ENCODE measurements at places on chromosomes 2 and 18.

- no peak for DNase-seq
Observed at GRCh38 chr2:23286758-23287704, 97.9 kb upstream of the KLHL29 start.

DNA sequence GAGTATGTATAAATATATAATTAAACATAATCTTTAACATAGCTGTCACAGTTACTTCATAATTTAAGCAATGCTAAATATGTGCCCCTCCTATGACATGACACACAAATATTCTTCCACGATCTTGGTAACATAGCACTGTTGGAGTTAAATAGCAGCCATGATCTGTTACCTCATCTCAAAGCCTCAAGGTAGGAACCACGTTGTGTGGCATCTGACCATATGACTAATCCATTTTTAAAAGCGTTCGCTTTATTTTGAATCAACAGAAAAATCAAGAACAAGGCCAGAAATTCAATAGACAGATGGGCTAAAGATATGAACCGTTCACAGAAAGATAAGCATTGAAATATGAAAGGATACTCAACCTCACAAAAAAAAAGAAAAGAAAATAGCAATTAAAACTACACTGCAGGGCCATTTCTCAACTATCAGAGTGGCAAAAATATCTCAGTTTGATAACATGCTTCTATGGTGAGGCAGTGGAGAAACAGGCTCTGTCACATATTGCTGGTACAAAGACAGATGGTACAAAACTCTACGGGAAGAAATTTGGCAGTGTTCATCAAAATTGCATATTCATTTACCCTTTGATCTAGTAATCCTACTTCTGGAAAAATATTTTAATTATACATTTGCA, 105.9 kb downstream of the TMX3 start:
- no peak for DNase-seq

DNA sequence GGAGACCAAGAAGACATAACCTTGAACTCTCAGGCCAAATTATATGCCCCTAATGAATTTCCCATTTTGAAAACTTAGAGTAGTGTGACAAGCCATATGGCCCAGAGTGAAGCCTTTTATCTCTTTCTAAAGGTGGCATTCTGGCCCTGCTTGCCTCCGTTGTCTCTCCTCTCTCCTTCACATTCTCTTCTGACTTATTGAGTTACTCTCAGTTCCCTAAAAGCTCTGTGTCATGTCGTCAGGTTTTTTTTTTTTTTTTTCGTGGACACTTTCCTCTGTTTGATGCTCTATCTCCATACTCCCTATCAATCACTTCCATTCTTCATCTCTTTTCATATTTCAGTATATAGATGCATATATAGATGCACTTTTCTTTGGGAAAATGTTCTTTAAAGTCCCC, 128.1 kb upstream of the RPRM start:
- DNase-seq: no peak

DNA sequence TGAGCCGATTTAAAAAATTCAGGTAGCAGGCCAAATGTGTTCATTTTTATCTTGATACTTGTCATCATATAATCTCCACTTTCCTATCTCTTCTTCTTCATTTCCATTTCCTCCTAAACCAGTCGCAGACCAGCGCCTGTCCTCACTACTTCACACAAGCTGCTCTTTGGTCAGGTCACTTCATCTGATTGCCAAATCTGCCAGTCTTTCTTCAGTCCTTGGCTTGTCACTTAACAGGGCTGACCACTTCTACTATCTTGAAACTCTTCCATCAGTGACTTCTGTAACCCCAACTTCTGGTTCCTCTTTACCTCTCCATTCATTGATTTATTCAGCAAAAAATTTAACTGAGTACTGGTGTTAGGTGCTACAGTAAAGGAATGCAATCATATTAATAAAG, 18.0 kb upstream of the SPRED2 start:
- no peak for DNase-seq

DNA sequence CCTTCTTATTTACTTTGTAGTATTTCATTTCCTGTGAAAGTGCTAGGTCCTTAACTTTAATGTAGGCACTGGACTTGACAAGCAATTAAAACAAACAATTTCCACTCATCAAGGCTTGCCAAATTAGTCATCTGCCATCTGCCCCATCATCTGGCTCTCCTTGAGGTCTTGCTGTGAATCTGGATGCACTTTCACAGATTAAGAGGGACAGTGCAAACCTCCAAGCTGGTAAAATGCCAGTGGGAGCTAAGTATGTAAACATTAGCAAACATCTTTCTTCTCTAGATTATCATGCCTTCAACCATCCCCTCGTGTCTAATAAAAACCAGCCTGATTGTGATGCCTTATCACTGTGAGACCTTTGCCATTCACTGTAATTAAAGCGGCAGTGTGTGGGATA, 402.9 kb downstream of the ERBB4 start:
- no peak for DNase-seq

DNA sequence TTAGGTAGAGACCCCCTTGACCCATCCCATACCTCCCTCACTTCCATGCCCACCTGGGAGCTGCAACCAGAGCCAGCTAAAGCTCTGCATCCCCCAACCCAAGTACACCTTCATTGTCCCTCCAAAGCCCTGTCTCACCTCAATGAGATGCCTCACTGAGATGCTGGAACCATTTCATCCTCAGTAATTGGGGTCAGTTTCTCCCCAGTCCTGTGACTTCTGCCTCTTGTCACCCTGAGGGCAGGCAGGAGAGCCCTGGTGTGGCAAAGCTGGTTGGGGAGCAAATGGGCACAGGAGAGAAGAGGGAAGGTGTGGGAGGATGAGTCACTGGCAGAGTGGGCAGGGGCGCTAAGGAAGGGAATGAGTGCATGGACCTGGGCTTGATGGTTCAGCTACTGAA, 27.9 kb upstream of the NT5DC4 start:
- peak; percentile 56 for DNase-seq

DNA sequence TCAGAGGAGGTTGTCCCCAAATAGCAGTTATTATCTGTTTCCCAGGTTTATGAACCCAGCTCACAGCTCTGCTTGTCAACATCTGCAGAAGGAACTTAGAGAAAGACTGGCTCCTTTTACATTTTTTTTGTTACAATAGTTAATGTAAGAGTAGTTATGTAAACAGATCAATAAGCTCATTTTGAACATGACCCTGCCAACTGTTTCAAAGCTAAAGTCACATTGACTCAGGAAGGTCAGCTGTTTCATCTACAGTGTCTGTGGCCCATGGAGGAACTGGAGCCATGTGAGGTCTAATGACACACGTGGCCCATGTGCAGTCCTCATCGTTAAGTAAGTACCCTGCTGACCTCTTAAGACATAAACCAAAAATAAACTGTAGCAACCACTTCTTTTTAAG, 97.1 kb downstream of the SH3RF3 start:
- no peak for DNase-seq

- DNase-seq: no peak
Observed at GRCh38 chr2:64392529-64392928, 61.4 kb upstream of the LGALSL start.

- no peak for DNase-seq
Observed at GRCh38 chr2:26542194-26542455, 64.2 kb upstream of the OTOF start.

DNA sequence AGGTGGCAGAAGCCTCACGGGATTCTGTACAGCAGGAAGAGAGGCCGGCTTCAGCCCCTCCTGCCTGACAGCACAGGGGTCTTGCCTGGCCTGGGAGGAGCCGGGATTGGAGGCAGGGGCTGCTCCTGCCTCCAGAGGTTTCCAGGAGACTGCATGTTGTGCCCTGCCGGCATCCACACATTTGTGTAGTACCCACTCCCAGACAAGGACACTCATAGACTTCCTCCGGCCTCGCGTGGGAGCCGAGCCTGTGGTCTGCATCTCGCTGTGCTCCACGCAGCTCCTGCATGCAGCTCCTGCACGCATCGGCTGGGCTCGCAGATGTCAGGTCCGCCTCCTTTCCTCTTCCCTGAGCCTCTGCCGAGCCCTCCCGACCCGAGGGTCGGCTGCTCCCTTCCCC, 34.7 kb downstream of the TPO start:
- no peak for DNase-seq

- DNase-seq: no peak
Observed at GRCh38 chr2:212913640-212914306, 237.6 kb downstream of the IKZF2 start.

GRCh38 chr2:172216477-172216876, 113.8 kb upstream of the DLX2 start:
- DNase-seq: no peak

GRCh38 chr2:213863541-213863940, 547.3 kb upstream of the VWC2L start:
- DNase-seq: no peak

- no peak for DNase-seq
Observed at GRCh38 chr2:75327334-75327733, 128.0 kb upstream of the TACR1 start.

DNA sequence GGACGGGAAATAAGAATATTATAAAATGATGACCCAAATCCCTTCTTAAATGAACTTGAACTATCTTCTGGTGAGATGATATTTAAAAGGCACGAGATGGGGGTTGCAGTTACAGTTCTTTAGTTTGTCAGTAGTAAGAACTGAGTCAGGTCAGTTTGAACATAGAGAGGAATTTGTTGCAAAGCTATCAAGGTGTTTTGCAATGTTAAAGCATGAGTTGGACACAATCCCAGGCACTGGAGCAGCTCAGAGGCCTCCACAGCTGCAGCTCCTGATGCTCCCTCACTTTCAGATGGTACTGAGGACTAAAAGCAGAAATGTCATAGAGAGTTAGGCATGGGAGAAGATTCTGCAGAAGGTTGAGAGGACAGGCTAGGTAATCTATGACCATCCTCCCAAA, 236.0 kb downstream of the BCL2 start:
- no peak for DNase-seq

DNA sequence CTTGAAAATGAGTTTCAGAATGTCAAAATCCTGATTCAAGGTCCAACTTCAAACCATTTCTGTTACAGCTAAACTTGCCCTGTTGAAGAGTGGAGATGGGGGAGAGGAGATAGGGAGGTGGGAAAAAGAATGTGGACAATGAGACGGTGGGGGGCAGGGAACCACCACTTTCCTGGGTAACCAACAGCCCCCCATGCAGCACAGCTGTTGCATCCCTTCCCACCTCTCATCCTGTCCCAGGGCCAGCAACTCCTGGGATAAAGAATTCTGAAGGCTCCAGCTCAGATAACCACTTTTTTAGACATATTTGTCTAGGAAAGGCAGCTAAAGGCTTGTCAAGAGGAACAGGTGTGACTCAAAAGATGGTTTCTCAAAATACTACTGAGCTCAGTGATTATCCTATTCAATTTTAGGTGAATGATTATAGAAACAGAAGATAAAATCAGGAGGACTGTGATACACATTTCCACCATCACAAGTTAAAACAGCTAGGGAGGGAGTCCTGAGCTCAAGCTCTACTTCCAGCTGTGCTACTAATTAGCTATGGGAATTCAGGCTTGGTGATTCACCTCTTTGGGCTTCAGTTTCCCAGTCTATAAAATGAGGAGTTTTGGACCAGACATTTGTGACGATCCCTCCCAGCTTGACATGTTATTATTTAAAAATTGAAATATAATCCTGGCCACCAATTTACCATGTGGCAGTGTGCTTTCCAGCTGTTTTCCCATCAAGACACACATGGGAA, 36.3 kb downstream of the HDHD2 start:
- DNase-seq: no peak

- no peak for DNase-seq
Observed at GRCh38 chr18:46134920-46135675, 30.9 kb downstream of the HAUS1 start.

DNA sequence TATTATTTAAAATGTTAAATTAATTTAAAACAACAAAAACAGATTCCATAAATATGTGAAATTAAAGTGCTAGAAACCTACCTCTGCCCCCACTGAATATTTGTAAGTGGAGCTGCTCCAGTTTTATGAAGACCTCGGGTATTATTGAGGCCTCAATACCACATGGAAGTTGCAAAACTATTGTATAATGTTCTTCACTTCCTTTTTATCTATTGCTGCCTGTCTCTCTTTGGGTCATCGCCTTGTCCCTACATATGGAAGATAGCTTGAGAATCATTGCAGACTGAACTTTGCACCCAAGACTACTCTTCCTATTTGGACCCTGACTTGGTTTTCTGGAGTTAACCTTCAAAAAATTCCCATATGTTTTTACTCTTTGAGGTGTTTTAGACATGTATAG, 212.1 kb upstream of the NETO1 start:
- DNase-seq: no peak

- no peak for DNase-seq
Observed at GRCh38 chr2:102593516-102593915, 25.8 kb upstream of the SLC9A2 start.

- DNase-seq: no peak
Observed at GRCh38 chr18:29156531-29156930, 979.6 kb upstream of the CDH2 start.

- DNase-seq: no peak
Observed at GRCh38 chr2:142673836-142674235, 203.6 kb upstream of the KYNU start.

- no peak for DNase-seq
Observed at GRCh38 chr2:40243581-40244187, 208.2 kb downstream of the SLC8A1 start.

- no peak for DNase-seq
Observed at GRCh38 chr2:25620077-25620476, 53.3 kb downstream of the DTNB start.

GRCh38 chr18:76817888-76818611, 4.3 kb upstream of the ZNF236 start:
- no peak for DNase-seq

GRCh38 chr2:197889041-197889440, 84.6 kb downstream of the PLCL1 start:
- peak; percentile 74 for DNase-seq

DNA sequence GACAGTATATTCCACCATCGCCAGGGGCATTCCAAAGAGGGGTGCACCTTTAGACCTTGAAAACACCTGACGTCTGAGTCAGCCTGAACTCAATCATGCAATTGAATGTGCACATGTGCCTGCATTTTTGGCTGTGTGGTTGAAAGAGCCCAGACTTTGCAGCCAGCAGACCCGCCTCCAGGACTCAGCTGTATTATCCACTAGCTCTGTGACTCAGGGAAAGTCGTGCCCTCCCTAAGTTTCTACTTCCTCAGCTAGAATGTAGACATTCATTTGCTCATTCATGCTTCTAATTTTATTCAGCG, 94.2 kb downstream of the LRRC30 start:
- no peak for DNase-seq

- DNase-seq: no peak
Observed at GRCh38 chr2:118604811-118605210, 242.6 kb downstream of the EN1 start.
